ENCODE measurements at places on chromosomes 11 and 22. TPM values are rescaled to one million over a fixed set of nuclear protein-coding genes. Genes with fewer than 3 reads are reported as not detected.
A peak's percentile ranks its signal among the peaks of the same experiment; 100 is the strongest.

Gene IL18BP
- 22.8 TPM for total RNA-seq

Gene TMEM191C
- 4.1 TPM for total RNA-seq

Gene CD248
- total RNA-seq: 0.30 TPM

Gene PNPLA5
- total RNA-seq: not detected

Gene RFPL1
- not detected for total RNA-seq

Gene DMC1
- not detected for total RNA-seq

GRCh38 chr22:47127441-47127871 lies 365.0 kb downstream of the TBC1D22A start:
- no peak for DNase-seq
- no peaks in the 10 kb centered on the region for H3K4me1 ChIP-seq
- H3K27me3 ChIP-seq: no peaks in the 10 kb centered on the region

- peak overlapping the region; percentile 10 for H3K4me3 ChIP-seq
- peaks cover 14% of the 10 kb centered on the region for H3K4me1 ChIP-seq
- DNase-seq: no peak
- H3K27me3 ChIP-seq: no peaks in the 10 kb centered on the region
- peak overlapping the region; percentile 96 for H3K27ac ChIP-seq
- H3K36me3 ChIP-seq: peaks cover under 1% of the 10 kb centered on the region
Measured at GRCh38 chr22:41383085-41383484, 1.3 kb downstream of the TEF start.

- H3K4me1 ChIP-seq: no peaks in the 10 kb centered on the region
- H3K4me3 ChIP-seq: no peak overlapping the region
- H3K27me3 ChIP-seq: no peaks in the 10 kb centered on the region
- no peak overlapping the region for H3K27ac ChIP-seq
Measured at GRCh38 chr11:14529951-14530350, 9.8 kb upstream of the PSMA1 start.

DNA sequence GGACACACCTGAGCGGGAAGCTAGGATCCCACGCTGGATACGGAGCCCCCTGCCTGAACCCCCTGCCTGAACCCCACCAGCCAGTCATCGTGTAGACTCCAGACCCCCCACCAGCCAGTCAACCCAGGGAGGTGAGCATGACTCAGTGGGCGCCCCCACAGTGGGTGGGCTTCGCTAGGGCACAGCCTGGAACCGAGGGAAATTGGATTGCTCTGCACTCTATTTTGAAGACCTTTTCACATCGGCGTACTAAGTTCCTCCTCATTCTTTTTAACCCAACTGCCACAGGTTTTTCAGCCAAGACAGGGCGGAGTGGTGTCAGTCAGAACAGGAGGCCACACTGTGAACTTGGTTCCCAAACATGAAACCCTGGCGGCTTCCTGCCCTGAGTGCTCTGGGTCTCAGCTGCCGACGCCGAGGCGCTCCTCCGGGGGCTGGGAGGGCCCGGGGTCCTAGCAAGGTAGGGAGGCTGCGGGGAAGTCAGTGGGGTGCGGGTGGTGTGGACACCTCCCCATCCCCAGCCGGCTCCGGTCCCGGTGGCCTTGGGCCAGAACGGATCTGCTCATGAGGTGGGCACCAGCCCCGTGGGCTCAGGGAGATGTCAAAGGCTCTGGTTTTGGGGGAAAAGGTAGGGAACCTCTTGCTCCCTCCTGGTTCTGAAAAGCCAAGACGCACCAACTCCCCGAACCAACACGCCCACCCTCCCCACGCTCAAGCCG lies 57.0 kb downstream of the BRD1 start:
- no peak overlapping the region for H3K4me3 ChIP-seq
- no peak overlapping the region for H3K27ac ChIP-seq
- H3K36me3 ChIP-seq: peaks cover 25% of the 10 kb centered on the region
- DNase-seq: no peak
- H3K27me3 ChIP-seq: no peaks in the 10 kb centered on the region
- H3K4me1 ChIP-seq: no peaks in the 10 kb centered on the region

DNA sequence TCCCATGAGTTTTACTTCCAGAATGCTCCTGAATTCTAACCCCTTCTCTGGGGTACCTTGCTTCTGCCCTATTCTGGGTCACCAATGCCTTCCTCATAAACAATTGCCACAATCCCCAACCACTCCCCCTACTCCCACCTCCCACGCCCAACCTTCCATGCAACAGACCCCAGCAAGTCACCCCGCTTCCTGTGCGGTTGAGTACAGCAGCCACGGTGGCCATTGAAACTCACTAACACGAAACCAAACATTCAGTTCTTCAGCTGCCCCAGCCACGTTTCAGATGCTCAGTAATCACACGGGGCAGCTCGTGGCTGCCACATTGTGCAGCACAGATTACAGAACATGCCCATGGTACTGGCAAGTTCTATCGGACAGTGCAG lies 3.7 kb upstream of the BCR start:
- no peak for DNase-seq
- H3K4me3 ChIP-seq: no peak overlapping the region
- H3K4me1 ChIP-seq: peaks cover 24% of the 10 kb centered on the region
- H3K27me3 ChIP-seq: no peaks in the 10 kb centered on the region
- no peak overlapping the region for H3K27ac ChIP-seq
- H3K36me3 ChIP-seq: no peaks in the 10 kb centered on the region

DNA sequence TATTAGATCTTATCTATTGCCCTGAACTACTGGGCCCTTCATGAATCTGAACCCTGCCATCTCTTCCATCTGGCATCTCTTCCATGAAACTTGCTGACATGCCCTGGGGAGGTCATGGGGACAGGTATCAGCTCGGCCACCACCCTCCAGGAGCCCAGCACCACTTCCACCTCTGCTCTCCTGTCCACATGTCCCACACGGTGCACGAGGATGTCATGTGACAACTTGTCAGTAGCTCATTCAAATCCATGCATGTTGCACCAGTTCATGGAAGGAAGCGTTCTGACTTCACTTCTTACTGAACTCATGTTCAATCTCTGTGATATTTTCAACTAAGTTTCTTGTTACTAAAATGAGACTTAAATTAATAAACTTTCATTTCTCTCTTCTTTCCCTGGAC lies 16.6 kb downstream of the YPEL1 start:
- no peaks in the 10 kb centered on the region for H3K36me3 ChIP-seq
- no peak overlapping the region for H3K27ac ChIP-seq

DNA sequence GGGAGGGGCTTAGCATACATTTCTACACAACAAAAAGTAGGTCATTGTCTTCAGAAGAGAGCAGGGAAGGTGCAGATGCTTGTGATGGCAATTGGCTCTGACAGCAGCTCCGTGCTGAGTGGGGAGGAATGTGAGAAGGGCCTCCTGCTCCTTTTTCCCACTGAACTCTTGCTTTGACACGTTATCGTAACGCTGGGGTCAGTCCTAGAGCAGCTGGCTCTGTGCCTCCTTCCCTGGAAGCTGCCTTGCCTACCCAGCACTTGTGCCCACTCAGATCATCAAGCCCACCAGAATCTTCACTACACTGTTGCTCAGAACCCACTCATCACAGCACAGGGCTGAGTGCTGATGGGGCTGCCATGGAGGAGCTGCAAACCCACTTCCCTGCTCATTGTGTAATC lies 14.9 kb upstream of the NAV2 start:
- no peaks in the 10 kb centered on the region for H3K4me1 ChIP-seq
- H3K27ac ChIP-seq: no peak overlapping the region
- H3K4me3 ChIP-seq: no peak overlapping the region
- no peaks in the 10 kb centered on the region for H3K36me3 ChIP-seq
- no peaks in the 10 kb centered on the region for H3K27me3 ChIP-seq

- H3K36me3 ChIP-seq: no peaks in the 10 kb centered on the region
- no peak overlapping the region for H3K27ac ChIP-seq
- H3K4me3 ChIP-seq: no peak overlapping the region
- no peaks in the 10 kb centered on the region for H3K4me1 ChIP-seq
- no peaks in the 10 kb centered on the region for H3K27me3 ChIP-seq
- no peak for DNase-seq
Measured at GRCh38 chr11:77073328-77074001, 6.7 kb downstream of the CAPN5 start.

- H3K4me3 ChIP-seq: no peak overlapping the region
- H3K27ac ChIP-seq: no peak overlapping the region
- no peaks in the 10 kb centered on the region for H3K27me3 ChIP-seq
- no peak for DNase-seq
- H3K36me3 ChIP-seq: no peaks in the 10 kb centered on the region
- no peaks in the 10 kb centered on the region for H3K4me1 ChIP-seq
Measured at GRCh38 chr11:16157327-16157726, 199.0 kb downstream of the SOX6 start.

DNA sequence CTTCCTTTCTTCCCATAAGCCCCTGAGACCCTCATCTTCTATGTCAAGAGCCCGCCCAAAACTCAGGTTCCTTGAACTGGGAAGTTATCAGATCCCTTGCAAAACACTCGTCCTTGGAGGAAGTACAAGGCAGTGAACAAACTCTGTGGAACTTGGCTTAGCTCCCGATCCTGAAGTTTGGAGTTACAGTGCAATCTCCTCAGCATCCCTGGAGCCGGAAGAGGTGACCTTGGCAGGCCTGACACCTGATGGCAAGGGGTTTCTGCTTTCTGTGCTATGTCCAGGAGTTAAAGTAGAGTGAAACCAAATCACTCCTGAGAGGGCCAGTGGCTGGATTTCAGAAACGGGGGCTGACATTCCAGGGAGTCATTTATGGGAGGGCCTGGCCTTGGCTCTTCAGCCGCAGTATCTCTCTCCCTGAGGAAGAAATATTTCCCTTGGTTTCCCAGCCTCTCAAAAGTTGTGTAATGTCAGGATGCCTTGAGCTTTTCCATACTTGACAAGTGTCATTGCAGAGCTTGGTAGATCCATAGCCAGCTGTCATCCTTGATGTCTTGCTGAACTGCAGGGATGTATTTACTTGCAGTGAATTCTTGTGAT lies 1.9 kb upstream of the GRAMD1B start:
- no peak overlapping the region for H3K27ac ChIP-seq
- H3K4me1 ChIP-seq: peaks cover 14% of the 10 kb centered on the region
- DNase-seq: no peak
- no peaks in the 10 kb centered on the region for H3K36me3 ChIP-seq

All from CD4-positive, CD25-positive, alpha-beta regulatory T cell (primary cell).